DMS153 (cell line): ENCODE measurements at places on chromosomes 16 and 17.
A peak's percentile ranks its signal among the peaks of the same experiment; 100 is the strongest.

GRCh38 chr16:5581908-5582307 lies 484.3 kb upstream of the EEF2KMT start:
- DNase-seq, result peak; percentile 12

DNA sequence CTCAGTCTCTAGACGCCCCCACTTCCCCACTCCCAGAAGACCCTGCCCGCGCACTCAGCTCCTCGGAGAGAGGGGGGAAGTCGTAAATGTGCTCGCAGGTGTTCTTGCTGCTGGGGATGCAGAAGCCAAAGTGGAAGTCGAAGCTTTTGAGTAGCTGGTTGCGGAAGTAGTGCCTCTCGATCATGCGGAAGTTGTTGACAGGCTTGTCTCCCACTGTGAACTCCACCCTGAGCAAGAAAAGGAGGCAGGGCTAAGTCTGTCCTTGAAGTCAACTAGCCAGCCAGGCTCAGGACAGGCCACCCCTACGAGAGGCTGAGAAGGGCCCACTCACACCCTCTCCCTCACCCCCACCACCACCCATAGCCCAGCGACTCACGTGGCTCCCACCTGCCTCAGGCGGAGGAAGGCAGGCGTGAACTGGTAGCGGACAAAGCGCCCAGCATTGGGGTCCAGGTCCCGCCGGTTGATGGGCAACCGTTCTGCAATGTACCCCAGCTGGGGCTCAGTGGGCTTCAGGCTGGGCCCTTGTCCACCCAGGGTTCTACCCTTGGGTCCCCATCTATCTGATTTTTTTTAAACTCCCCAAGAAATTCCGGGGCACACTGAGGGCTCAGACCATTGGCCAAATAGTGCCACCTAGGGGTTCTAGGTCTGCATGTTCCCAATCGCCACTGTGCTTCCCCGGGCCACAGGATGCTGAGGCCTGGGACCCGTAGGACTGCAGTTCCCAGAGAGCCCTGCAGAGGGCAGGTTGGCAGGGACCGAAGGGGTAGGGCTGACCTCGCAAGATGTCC lies 4.6 kb downstream of the UNC119 start:
- peak; percentile 49 for DNase-seq

DNA sequence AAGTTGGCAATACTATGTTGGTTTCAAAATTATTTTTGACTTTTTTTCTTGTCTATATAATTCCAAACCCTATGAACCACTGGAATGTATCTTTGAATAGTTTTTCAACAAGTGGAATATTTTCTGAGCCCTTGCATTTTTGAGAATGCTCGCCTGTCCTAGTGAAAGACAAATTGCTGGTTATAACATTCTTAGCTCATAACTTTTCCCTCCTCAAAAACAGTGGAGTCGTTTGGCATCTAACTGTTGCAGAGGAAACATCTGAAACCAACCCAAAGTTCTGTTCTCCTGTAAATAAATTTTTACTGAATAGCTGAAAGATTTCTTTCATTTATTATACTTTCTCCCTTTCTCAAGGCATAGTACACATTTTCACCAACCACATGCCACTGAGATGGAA lies 11.3 kb upstream of the COX10 start:
- DNase-seq, result no peak

- DNase-seq, result no peak
Observed at GRCh38 chr17:4201226-4201625, 58.2 kb downstream of the CYB5D2 start.

DNA sequence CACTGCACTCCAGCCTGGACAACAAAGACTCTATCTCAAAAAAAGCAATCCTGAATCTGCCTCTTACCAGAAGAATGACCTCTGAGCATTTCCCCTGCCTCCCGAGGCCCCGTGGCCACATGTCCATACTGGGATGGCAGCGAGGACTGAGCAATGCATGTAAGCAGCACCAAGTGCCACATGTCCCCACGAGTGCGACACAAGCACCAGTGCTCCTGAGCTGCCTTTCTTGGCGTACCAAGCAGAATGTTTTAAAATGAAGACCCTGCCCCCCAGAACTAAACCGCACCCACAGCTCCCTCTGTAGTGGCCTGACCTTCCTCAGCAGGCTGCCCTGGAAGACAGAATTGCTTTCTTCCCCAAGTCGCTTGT lies 373.3 kb downstream of the SLC39A11 start:
- no peak for DNase-seq

- no peak for DNase-seq
Observed at GRCh38 chr16:86818671-86819532, 240.6 kb downstream of the FOXL1 start.

DNA sequence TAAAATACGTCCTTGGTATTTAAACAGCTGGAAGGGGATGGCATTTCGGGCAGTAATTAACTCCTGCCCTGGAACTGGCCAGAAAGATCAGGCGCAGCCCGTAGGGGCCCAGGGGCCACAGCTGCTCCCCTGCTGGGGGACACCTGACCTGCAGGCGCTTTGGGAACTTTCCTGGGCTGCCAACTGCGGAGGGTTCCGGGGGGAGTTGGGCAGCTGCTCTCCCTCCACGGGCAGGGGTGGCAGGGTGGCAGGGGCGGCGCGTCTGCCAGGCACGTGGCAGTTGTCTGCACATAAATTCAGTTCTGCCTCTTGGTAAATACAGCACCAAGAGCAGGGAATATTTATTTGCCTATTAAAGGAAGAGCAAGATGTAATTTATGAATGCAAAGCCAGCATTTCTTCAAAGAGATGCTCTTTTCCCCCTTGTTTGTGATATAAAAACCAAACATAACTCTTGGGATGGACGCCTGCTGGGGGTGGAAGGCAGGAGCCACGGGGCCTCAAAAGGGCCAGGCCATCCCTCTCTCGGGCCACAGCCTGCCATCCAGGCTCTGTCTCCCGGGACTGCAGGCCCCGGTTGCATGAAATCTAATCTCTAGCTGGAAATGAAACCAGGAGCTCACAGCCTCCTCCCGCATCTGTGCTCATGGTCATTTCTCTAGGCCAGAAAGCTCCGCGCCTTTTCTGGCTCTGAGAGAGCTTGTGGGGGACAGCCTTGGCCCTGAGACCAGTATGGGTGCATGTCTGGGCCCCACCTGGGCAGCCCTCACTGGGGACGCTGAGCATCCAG lies 29.9 kb upstream of the CHMP6 start:
- no peak for DNase-seq

DNA sequence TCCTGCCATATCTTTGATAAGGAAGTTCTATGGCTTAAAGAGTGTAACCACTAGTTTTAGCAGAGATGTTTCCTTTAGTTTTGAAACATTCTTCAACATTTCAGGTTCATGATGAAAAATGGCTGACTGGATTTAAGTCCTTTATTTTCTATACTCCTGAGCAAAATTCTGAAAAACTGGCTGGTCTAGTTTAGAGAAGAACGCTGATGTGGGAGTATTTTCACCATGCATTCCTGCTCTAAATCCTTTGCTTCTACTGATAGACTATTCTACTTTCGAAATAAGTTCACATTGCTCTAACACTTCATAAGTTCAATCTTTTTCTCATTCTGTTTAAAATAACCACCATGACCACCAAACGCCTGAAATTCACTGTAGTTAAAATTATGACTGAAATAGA lies 281.9 kb downstream of the FTO start:
- DNase-seq, result no peak

- DNase-seq, result no peak
Observed at GRCh38 chr16:17230932-17231581, 239.7 kb downstream of the XYLT1 start.

DNA sequence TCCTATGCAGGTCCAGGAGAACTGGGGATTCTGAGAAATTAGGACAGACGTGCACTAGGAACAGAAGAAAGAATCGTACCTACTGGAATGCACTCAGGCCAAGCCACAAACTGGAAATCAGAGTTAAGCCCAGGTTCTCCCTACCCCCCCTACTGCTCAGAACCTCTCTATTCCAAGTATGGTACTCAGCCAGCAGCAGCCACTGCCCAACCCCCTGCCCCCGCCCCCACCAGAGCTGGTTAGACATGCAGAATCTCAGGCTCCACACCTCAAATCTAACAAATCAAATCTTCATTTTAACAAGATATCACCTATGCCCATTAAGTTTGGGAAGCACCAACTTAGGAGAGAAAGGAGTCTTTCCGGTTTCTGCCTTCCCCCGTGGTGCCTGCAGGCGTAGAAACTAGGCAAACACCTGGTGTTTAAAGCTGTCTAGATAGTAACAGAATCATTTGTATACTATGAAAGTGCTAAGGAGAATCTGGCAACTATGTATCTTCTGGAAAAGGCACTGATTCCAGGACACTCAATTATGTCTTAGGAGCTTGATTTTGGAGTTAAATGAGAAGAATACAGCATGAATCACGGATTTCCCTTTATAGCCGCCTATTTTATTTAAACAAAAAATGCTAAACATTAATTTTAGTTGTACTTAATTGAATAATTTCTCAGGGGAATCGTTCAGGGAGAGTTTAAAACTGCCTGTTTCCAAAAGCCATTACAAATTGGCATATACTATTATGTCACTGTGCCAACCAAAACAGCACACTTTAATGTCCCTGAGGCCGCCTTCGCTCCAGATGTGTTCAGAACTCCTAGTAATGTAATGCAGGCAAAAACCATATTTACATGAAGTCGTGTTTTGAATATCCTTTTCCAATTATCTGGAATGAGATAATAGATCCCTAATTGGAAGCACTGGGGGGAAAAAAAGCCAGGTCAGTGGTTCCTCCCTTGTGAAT lies 166.5 kb downstream of the STX8 start:
- no peak for DNase-seq

GRCh38 chr17:43767713-43768059 lies 9.1 kb upstream of the SOST start:
- DNase-seq, result no peak

- DNase-seq, result no peak
Observed at GRCh38 chr17:82943751-82944150, 103.9 kb upstream of the ZNF750 start.

- peak; percentile 10 for DNase-seq
Observed at GRCh38 chr16:10629592-10629963, 49.2 kb upstream of the EMP2 start.

GRCh38 chr16:77435272-77435820 lies 512 bp upstream of the ADAMTS18 start:
- DNase-seq, result no peak

DNA sequence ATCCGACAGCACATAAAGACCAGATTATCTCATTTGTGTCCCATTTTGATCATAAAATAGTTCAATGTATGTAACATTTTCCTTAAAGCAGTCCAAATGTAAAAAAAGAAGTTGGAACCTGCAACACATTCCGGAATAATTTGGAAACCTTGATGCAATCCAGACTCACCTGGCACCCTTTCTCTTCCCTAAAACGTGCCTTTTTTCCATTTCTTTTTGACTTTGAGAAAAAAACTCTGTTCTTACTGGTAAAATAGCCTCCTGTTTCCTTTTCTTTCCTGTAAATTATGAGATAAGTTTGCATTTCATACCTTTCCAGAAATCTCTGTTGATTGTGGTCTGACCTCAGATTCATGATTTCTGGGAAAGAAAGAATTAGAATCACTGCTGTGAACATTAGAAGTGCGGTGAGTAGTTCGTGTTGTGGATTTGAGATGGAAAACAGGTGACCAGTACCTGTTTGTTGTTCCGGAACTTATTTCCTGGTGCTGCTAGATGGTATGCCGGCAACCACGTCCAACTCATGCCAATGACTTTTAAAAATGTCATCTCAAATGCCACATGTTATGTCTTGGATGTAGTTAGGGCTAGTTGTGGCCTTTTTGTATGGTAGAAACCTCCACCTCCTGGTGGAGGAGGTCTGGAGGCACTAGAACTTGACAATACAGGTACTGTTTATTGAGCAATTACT lies 108.1 kb downstream of the SOCS1 start:
- DNase-seq, result no peak

DNA sequence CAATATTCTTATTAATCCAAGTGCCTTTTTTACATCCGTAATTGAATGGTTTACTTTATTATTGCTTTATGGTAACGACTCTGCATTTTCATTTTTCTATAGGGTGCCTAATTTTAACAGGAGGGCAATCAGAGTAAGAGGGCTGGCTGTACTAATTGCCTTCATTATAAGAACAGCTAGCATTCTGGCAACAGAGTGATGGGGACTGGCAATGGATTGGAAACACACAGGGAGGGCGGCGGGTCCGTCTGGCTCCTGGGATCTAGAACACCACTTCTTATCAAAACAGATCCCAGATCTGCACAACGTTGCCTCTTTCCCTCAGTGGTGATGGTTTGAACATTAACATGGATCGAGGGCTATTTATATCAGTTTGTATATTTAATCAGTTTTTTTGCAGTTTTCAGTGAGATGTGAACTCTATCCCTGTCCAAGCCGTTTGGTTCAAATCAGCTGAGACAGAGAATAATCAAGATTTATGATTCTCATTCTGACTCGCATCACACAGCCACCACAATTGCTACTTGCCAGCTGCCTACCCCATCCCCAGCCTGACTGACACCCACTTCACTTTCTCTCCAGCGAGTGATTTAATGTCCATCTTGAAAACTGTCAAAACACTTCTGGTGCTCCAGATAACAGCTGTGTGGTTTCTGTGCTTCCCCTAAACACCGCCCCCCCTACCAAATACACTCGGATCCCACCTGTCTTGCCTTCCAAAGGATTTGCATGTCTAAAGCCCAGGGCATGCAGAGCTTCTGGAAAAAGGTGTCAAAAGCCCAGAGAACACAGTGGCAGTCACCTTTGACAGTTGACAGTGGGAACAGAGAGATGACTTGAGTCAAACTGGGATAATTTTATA lies 327.9 kb downstream of the HS3ST4 start:
- peak; percentile 66 for DNase-seq

DNA sequence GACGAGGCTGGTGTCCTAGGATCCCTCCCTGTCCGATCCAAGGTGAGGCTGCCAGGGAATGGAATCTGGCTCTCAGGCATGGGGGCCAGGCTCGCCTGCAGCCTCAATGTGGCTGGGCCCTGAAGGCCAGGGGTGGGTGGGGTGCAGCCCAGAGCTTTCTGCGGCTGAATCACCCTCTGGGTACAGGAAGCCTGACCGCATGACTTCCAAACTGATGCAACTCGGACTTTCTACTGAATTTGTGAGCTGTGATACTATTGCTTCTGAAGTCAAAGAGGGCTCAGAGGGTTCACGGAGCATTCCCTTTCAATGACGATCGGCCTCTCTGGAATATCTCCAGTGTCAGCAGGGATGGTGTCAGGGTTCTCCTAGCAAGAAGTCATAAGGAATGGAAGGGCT lies 123.7 kb downstream of the METRNL start:
- DNase-seq, result no peak

GRCh38 chr17:16953347-16953746 lies 18.6 kb downstream of the TNFRSF13B start:
- no peak for DNase-seq

GRCh38 chr17:42518755-42519545 lies 17.1 kb upstream of the NAGLU start:
- no peak for DNase-seq

GRCh38 chr17:19744922-19745757 lies 3.0 kb downstream of the ALDH3A1 start:
- peak; percentile 47 for DNase-seq
